HFFc6 (cell line): ENCODE measurements at places on chromosomes 7 and 10. TPM values are rescaled to one million over a fixed set of nuclear protein-coding genes. Genes with fewer than 3 reads are reported as not detected.

Gene SNX10
- total RNA-seq = not detected in 3 replicates

Gene SORCS3
- not detected in 3 replicates for total RNA-seq

Gene SPDYE6
- not detected in 3 replicates for total RNA-seq

Gene GPC2
- 0.59 to 1.4 TPM (median 0.79 TPM) in 3 replicates for total RNA-seq

Gene SLC13A1
- total RNA-seq = not detected in 3 replicates

Gene ZNF365
- 9.7 to 14.7 TPM (median 12.5 TPM) in 3 replicates for total RNA-seq

Gene CUZD1
- 0.18 to 0.43 TPM (median 0.42 TPM) in 3 replicates for total RNA-seq

Gene GPR158
- not detected in 3 replicates for total RNA-seq

Gene MEST
- 0.33 to 2.0 TPM (median 0.57 TPM) in 3 replicates for total RNA-seq

Gene CEP55
- total RNA-seq = 20.5 to 48.4 TPM (median 43.0 TPM) in 3 replicates
